ENCODE measurements at places on chromosomes 13 and 19.
A peak's percentile ranks its signal among the peaks of the same experiment; 100 is the strongest.

DNA sequence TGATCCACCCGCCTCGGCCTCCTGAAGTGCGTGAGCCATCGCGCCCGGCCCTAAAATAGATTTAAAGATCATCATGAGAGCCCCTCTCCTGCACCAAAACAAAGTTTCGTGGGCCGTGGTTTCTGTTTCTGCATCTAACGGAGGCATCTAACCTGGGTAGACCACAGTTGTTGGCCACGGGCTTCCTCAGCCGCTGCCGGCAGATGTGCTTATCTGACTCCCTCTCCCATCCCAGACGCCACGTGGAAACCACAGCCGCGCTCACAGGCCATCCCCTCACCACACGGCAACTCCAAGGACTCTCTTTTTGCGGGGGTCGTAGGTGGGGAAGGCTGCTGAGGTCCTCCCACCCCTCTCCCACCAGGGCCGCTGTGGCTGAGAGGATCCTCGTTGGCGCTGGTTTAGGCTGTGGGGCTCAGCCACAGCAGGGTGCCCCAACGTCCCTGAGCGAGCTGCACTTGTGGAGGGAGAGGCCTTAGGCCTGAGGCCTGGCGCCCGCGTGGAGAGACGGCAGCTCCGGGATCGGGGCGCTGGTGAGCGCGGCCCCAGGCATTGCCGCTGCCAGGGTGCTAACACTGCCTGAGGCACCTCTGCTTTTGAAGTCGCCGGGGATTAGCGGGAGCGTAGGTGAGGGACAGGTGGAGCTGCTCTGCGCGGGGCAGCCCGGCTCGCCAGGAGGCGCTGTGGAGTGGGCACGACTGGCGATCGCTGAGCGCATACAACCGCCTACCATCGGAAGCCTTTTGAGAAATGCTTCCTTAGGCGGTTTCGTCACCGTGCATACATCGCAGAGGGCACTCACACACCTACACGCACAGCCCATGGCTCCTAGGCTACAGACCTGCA lies 8.9 kb downstream of the ZSCAN1 start:
- no peak for DNase-seq

DNA sequence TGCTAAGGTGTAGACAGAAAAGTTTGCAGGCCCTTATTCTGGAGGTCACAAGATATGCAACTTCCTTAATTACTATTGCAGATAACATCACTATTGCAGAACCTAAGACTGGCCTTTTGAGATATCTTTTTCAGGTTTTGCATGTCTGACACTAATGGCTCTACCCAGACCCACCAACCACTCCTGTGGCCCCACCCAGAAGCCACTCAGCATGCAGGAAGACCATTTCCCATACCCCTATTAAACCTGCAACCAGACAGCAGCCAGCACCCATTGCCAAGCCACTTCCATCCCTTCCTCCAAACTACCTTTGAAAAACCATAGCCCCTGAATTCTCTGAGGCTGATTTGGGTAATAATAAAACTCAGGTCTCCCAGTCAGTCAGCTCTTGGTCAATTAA lies 297.6 kb downstream of the SLITRK6 start:
- DNase-seq: no peak

DNA sequence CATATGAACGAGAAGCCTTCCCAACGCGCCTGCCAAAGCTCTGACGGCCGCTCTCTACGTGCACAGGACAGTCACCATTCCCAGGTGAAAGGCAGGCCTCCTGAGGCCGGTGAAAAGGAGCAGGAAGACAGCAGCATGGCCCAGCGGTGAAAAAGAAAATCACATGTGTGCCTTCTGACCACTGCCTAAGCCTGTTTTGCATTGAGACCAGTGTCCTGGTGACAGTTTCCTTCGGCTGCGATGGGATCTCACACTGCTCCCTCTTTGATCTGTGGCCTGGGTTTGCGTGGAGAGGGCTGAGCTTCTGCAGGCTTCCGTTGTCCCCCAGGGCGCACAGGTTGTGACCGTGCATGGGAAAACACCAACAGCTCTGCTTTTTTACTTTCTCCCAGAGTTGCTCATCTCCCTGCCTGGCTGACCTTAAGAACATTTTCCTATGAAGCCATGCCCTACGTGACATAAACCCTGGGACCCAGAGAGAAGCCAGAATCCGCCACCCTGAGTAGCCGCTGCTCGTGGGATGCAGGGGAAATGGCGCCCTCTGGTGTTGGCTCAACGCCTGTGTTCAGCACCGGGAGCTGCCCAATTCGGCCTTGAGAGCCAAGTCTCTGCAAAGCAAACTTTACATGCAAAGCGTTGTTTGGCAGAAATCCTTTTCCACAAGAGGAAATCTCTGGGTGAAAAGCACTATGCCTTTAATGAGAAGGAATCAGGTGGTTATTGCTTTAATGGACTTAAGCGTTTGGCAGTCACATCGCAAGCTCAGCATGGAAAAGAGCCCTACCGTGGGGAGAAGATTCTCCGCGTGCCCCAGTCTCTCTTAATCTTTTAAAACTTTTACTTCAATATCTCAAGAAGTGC lies 112.2 kb upstream of the GPR12 start:
- DNase-seq: peak; percentile 60

- no peak for DNase-seq
These were observed 26.6 kb downstream of the MCF2L start for GRCh38 chr13:112995395-112996191.

DNA sequence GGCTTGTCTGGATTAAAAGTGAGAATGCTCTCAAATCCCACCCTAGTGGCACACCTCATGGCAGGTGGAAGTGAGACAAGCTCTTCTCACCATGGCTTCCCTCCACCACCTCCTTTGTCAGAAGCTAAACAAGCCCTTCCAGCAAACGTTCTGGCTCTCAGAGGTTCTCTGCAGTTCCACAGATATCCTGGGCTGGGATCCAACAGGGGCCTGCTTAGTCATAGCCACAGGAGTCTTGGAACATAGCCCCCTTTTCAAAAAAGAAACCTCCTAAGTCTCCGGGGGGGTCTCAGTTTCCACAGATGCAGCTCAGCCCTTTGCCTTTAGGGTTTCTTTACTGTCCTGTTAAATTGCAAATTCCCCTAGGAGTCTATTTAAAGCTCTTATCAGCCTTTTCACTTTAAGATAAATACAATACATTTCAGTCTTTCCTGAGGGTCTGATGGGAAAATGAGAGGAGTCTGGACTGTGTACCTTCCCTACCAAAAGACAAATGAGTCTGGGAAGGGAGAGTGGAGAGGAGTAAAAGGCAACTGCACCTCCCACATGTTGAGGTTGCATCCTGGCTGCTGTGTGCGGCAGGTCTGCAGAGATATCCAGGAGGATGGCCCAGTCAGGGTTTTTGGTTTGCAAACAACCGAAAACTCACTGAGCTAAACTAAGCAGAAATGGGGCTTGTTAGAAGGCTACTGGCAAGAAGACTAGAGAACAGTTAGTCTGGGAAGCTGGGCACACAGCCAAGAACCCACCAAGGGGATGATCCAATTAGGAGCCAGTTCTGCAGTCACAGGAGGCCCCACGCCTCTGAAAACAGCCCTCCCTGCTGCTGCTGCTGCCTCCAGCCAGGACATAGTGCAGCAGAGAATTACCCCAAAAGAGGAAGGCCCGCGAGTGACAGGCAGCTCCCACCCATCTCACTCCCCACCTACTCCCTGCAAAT lies 41.4 kb upstream of the SERP2 start:
- peak; percentile 85 for DNase-seq

DNA sequence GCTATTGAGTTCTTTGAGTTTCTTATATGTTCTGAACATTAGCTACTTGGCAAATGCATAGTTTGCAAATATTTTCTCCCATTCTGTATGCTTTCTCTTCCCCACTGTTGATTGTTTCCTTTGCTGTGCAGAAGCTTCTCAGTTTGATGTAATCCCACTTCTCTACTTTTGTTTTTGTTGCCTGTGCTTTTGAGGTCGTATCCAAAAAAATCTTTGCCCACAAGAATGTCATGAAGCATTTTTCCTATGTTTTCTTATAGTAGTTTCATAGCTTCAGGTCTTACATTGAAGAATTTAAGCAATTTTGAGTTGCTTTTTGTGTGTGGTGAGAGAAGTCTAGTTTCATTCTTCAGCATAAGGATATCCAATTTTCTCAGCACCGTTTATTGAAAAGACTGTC lies 536.7 kb upstream of the ARGLU1 start:
- DNase-seq: no peak

DNA sequence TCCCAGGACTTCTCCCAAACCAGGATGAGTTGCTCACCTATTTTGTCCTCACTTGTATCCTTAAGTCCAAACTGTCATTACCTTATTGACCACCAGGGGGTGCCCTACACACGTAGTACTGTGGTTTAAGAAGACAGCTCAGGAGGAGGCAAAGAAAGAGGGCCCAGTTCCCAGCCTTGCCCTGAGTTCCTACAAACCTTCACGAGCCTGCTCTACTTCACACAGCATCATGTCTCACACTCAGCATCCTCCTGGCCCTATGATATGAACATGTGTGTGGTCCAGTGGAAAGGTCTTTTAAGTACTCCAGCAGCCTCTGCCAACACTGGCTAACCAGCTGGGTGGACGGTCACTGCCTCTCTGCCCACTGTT lies 8.1 kb upstream of the ZNF784 start:
- DNase-seq: no peak

DNA sequence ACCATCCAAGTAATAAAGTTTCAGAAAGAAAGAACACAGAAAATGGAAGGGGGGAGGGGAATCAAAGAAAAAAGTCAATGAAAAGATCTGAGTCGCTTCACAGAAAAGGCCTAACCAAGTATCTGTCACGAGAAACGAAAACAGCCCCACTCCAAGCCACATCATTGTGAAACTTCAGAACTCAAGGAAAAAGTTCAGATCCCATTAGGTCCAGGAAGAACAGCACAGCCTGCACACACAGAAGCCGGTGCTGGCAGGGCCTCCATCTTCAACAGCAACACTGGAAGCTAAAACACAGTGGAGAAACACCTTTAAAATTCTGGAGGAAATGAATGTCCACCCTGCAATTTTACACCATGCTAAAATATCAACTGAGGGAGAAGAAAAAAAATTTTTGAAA lies 8.0 kb downstream of the STK24 start:
- DNase-seq: no peak

DNA sequence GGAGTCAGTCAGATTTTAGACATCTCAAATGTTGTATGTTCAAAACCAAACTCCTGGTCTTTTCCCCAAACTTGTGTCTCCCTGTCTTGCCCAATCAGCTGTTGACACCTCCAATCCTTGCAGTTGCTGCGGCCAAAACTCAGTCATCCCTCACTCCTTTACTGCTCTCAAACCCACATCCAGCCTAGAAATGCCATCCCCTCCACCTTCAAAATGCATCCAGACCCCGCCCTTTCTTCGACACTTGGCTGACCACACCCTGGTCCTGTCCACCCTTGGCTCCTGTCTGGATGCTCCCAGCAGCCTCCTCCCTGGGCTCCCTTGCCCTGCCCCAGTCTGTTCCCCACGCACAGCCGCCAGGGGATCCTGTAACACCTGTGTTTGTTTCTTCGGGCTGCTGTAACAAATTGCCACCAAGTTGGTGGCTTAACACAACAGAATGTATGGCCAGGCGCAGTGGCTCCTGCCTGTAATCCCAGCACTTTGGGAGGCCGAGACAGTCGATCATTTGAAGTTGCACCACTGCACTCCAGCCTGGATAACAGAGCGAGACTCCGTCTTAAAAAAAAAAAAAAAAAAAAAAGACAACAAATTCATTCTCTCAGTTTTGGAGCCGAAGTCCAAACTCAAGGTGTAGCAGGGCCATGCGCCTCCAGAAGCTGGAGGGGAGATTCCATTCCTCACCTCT lies 11.7 kb downstream of the PLD3 start:
- DNase-seq: no peak

- no peak for DNase-seq
These were observed 76.6 kb downstream of the ZIC5 start for GRCh38 chr13:99894840-99895443.

DNA sequence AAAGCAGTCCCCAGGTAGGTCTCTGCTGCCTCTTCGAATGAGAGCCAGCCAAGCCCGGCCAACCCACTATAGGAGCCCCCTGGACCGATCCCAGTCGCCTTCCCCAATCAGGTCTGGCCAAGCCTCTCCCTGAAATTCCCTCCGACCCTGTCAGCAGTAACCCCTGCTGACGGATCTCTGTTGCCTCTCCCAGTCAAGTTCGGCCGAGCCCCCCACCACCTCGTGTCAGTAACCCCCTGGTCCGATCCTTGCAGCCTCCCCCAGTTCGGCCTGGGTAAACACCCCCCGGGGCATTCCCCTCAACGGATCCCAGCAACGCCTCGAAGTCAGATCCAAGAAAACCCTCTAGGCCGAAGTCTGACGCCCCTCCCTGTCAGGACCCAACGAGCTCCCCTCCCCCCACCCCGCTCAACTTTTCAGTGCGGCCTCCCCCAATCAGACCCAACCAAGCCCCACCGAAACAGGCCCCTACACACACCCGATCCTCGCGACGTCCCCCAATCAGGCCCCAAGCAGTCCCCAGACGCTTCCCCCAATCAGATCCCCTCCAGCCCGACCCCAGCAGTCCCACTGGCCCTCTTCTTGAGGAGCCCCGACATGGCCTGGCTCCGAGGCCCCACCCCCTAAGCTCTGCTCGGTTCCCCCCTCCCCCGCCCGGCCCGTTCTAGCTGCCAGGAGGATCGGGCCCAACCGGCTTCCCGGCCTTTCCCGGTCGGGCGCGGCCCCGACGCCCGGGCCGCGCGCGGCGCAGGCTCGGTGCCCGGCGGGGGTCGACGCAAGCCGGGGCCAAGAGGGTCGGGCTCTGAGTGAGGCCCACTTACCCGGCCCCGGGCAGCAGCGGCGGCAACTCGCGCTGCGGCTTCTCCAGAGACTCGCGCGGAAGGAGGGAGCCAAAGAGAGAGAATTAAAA lies 1.8 kb downstream of the TNPO2 start:
- peak; percentile 62 for DNase-seq

- DNase-seq: no peak
These were observed 219.6 kb downstream of the GPC6 start for GRCh38 chr13:93446238-93446637.

DNA sequence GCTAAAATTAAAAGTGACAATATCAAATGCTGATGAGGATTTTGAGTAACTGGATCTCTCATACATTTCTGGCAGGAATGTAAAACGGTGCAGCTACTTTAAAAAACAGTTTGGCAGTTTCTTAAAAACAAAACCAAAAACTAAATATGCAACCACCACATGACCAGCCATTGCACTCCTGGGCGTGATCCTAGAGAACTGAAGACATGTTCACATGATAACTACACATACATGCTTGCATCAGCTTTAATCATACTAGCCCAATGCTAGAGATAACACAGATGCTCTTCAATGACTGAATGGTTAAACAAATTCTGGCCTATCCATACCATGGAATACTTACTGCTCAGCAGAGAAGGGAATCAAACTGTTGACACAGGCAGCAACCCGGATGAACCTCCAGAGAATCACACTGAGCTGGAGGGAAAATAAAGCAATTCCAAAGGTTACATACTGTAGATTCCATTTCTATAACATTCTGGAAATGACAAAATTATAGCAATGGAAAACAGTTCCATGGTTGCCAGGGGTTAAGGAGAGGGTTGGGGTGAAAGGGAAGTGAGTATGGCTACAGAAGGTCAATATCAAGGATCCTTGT lies 25.5 kb upstream of the NAXD start:
- DNase-seq: no peak

GRCh38 chr13:65497265-65497664 lies 1732.9 kb downstream of the PCDH9 start:
- DNase-seq: no peak
